ENCODE measurements at places on chromosomes 1 and 21.

DNA sequence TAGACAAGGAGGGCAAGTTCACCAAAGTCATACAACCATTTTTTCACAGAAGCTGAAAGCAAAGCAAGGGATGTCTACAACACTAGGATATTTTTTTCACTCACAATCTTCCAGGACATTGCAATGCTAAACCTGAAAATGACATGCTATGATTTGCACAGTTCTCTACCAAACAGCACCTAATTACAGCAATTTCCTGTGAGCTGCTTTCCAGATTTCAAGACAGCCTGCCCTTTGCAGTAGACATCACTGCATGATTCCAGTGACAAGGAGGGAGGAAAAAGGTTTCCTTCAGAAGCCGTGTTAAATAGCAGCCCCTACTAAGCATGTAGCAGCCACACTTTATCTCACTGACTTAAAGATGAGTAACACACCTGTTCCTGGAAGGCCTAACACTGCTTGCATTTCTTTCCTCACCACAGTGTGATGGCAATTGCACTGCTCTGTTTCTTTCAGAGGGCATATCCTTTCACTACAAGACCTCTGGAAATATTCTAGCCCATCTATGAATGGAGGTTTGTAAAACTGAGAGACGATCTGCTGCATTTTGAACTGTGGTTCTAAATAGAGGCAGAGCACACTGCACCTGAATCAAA is 97.1 kb downstream of the DUSP10 start:
- DNase-seq: no peak

- DNase-seq: no peak
Observed at GRCh38 chr1:215055281-215055935, 27.1 kb upstream of the KCNK2 start.

DNA sequence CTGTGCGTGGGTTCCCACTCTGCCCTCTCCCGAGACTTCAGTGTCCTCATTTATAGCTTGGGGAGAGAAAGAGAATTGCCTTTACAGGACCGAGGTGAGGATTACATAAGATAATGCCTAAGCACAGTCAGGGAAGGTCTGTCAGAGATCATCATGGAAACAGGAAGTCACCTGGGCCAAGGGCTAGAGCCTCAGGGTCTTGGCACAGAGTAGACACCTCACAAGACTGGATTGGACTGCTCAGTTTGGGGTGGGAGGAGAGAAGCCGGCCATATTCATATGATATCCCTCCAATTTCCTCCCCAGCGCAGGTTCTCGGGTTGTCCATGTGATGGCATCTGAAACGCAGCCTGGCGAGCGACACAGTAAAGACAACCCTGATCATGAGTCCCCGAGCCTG is 3.8 kb downstream of the CNR2 start:
- DNase-seq: no peak

DNA sequence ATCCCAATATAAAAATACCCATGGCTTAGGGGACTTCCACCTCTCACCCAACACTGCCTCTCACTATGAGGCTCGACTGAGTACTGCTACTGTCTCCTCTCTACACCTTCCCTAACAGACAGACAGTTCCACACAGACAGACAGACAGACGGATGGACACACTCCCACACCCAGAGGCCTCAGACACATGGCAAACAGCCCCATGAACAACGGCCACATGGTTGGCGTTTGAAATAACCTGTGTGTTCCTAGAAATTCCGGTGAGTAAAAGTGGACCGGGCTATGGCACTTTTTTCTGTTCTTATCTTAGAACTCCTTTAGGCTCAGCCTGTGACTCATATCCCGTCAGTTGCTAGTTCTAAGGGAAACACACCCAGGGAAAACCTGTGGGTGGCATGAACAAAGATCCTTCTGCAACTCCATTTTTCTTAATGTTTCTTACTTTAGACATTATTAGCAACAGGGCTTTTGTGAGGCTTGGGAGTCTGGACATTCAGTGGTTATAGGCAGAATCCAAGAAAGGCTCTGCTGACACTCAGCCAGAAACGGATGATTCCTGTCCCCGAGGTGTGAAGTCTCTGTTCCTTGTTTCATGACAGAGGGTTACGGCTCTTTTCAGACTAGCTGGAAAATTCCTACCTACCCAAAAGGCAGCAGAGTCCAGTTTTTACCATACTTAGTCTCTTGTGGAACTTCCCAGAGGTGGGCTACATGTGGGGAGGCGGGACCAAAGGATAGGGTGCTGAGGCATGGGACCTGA is 90.5 kb upstream of the TLR5 start:
- DNase-seq: no peak

DNA sequence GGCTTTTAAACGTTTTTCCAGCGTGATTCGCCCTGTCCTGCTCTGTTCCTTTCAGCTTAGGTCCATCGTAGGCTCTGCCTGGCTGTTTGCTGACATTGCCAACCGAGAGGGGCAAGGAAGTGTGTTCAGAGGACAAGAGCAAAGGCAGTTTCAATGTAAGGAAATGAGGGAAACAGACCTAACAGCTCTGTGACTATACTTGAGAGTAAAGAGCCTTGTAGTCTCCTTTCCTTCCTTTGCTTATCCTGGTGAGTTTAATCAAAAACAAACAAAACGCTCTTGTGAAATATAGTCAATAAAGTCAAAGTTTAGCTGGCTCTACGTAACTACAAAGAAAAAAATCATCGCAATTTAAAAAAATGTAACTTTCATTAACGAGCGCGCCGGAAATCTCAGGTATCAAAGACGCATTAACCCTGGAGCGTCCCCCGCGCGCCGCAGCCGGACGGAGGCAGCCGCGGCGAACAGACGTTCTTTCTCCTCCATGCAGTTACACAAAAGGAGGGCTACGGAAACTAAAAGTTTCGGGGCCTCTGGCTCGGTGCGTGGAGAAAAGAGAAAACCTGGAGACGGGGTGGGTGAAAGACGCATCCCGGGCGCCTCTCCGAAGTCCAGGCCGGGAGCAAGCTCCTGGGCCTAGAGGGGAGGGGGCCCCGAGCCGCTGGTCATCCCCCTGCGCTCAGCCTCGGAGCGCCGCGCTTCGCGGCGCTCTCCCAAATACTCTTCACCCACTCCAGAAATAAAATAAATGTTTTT is 617 bp upstream of the ADGRL2 start:
- no peak for DNase-seq

GRCh38 chr1:92367496-92367895 is 68.6 kb downstream of the RPAP2 start:
- DNase-seq: no peak

All from GM19239 (cell line).